Activated CD8-positive, alpha-beta memory T cell treated with anti-CD3 and anti-CD28 coated beads for 48 hours (primary cell): ENCODE measurements at places on chromosomes 6 and 20.

DNA sequence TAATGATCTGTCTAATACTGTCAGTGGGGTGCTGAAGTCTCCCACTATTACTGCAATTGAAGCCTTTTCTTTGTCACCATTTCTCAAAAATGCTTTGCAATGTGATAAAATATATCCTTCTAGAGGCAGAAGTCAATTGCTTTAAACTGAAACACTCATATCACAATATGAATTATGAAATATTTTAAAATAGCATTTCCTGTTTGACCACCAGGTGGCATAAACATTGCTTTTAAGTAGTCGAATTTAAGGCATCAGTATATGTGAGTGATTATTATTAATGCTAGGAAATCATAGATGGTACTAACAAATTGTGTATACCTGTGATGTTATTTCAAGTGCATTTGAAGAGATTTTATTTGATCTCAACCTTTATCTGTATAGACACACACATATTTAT is 87.5 kb downstream of the MEI4 start:
- DNase-seq, result no peak

GRCh38 chr6:169252505-169253189 is 999 bp downstream of the THBS2 start:
- DNase-seq, result no peak

DNA sequence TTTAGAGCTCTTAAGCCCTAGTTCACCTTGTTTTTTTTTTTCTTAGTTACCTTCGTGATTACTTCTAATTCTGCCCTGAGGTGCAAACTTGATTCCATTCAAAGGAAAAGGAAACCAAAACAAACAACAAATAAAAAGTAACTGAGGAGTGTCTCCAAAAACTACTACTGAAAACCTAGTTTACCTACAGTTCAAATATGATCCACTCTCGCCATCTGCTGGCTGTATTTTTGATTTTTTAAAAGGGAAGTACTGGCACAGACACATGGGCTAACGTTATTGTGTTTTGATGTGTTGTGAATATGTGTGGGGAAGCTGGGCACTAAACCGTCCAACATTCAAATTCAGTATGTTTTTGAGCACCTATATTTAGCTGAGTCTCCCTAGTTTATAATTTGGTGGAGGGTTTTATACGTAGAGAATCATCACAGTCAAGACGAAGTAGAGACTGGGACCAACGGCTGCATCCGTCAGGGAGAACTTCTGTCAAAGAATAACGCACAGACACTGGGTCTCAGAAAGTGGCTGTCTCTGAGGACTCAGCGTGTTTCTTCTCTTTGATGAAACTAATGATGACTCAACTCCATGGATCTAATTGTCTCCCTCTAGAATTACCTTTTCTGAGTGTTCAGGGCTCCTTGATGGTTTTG is 373.5 kb upstream of the BTBD3 start:
- no peak for DNase-seq

- no peak for DNase-seq
Observed at GRCh38 chr6:137271245-137272183, 52.3 kb upstream of the IFNGR1 start.

GRCh38 chr6:8940356-8940755 is 505.0 kb upstream of the SLC35B3 start:
- DNase-seq, result no peak

- no peak for DNase-seq
Observed at GRCh38 chr6:83592770-83593394, 80.5 kb downstream of the PRSS35 start.

DNA sequence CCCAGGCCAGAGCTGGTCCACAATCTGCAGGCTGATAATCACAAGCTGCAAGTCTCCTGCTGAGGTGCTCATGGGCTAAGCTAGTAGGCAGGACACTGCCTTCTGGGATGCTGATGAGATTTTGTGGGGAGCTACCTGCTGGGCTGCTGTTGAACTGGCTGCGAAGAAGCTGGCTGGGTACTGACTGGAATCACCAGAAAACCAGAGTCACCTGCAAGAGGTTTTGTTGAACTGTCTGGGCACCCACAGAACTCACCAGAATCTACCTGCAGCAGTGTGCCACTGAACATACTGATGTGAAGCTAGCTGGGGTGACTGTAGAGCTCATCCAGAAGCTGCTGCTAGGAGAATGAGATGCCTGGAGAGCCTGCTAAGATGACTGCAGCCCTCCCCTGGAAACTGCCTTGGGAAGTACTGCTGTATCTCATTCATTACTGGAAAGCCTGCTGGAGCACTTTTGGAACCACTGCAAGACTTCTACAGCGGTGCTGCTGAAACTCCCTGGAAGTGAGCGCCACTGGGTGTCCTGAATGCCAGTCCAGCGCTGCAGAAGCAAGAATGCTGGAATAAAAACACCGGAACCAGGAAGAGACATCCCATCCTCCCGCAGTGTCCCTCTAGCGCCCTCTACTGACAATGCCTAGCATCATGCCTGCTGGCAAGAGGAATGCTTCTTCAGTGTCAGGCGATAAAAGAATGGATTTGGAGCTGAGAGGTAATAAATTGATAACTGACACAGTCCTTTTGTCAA is 64.9 kb upstream of the ARHGAP18 start:
- peak; percentile 36 for DNase-seq

DNA sequence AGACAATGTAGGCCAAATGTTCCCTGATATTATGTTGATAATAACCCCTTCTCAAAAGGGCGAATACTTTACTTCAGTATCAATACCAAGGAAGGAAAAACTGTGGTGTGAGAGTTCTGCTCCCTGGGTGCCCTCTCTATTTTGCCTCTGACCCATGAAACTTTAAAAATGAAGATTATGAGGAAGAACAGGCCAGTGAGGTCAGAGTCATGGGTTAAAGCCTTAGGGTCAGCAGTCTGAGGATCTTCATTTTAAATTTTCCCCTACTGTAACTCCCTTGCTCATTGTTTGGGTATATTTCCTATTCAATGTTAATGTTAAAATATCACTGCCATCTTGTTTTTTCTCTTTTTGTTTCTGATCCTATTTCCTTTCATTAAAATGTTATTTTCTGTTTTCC is 47.9 kb downstream of the PRKN start:
- no peak for DNase-seq

- DNase-seq, result no peak
Observed at GRCh38 chr20:36493801-36494114, 47.6 kb upstream of the MYL9 start.

DNA sequence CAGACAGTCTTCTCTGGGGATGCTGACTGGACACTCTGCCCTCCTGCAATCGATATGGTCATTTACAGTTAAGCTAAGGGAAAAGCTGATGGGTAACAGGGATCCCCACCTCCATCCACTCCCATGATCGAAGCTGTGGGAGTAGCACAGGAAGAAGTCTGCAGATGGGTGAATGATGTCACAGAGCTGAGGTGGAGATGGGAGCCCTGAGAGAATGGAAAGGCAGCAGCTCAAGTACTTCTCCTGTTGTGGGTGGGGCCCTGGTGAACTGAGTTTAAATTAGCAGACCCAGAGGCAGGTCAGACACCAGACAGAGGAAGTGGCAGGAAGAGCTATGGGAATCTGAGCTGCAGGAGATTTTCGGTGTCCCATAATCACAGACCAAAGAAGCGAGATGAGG is 29.0 kb downstream of the HDGFL1 start:
- DNase-seq, result no peak

DNA sequence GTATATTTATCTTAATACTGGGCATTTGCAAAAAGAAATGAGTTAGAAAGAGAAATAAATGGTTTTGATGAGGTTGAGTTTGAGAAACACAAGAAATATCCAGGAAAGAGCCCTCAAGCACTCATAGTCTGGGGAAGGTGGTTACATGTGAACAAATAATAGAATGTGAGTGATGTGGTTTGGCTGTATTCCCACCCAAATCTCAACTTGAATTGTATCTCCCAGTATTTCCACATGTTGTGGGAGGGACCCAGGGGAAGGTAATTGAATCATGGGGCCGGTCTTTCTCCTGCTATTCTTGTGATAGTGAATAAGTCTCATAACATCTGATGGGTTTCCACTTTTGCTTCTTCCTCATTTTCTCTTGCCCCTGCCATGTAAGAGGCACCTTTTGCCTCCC is 334.1 kb downstream of the COL12A1 start:
- DNase-seq, result no peak

- no peak for DNase-seq
Observed at GRCh38 chr6:164856138-164856537, 453.3 kb downstream of the C6orf118 start.

GRCh38 chr6:153852481-153852880 is 186.6 kb upstream of the OPRM1 start:
- DNase-seq, result no peak

- no peak for DNase-seq
Observed at GRCh38 chr20:62587757-62588402, 54.4 kb upstream of the SLCO4A1 start.

- no peak for DNase-seq
Observed at GRCh38 chr20:18103497-18103896, 34.2 kb upstream of the KAT14 start.

GRCh38 chr6:154156135-154156896 is 117.3 kb downstream of the OPRM1 start:
- DNase-seq, result peak; percentile 33

DNA sequence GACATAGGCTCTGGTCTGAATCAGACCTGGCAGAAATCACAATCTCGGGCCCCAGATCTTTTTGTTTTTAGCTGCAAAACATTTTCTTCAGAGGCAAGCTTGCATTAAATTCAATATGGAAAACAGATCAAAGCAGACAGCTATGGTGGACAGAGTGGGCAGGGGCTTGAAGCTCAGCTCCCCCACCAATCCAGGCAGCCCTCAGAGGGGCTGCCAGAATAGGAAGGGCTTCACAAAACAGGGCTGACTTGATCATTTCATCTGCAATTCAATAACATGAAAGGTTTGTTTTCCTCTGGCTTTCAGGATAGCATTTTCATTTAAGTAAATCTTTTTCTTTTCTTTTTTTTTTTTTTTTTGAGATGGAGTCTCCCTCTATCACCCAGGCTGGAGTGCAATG is 49.2 kb upstream of the ALDH8A1 start:
- DNase-seq, result no peak

GRCh38 chr6:20202324-20202658 is 10.0 kb downstream of the MBOAT1 start:
- DNase-seq, result no peak

DNA sequence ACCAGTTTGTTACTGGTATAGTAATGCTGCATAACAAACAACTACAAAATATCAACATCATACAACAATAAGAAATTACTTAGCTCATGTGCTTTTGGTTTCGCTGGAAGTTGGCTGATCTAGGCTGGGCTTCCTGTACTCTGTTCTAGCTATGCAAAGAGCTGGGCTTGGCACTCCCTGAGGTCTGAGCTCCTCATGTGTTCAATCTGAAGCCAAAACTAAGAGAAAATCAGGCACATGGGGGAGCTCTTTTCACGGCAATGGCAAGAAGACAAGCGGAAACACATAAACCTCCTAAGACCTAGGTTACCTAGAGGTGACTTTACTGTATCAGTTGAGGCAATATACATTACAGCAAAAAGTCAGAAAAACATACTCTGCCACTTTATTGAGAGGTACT is 574.2 kb downstream of the KHDRBS2 start:
- DNase-seq, result no peak

DNA sequence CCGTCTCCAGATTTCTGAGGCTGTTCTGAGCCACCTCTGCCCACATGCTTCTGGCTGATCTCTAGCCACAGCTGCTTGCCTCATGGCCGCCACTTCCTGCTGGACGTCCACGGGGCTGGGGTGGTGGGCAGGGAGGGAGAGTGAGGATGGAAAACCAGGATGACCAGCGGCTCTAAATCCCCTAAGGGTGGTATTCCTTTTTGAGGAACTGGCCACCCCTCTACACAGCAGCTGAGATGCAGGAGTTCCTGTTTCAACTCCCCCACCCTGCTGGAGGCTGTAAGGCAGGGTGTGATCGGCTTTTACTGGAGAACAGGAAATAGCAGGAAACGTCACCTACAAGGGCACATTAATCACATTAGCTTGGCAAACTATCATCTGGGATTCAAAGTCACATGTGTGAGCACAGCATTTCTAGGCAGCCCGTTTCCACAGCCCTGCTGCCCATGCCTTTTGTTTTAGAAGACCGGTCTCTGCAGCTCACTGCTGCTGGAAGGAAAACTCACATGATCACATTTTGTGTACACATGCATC is 181.6 kb upstream of the ECI2 start:
- no peak for DNase-seq

DNA sequence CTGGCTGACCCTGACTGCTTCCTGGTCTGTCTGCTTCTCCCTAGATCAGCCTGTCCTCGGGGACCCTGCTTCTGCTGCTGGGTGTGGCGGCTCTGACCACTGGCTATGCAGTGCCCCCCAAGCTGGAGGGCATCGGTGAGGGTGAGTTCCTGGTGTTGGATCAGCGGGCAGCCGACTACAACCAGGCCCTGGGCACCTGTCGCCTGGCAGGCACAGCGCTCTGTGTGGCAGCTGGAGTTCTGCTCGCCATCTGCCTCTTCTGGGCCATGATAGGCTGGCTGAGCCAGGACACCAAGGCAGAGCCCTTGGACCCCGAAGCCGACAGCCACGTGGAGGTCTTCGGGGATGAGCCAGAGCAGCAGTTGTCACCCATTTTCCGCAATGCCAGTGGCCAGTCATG is 6.3 kb downstream of the NRSN2 start:
- DNase-seq, result no peak

DNA sequence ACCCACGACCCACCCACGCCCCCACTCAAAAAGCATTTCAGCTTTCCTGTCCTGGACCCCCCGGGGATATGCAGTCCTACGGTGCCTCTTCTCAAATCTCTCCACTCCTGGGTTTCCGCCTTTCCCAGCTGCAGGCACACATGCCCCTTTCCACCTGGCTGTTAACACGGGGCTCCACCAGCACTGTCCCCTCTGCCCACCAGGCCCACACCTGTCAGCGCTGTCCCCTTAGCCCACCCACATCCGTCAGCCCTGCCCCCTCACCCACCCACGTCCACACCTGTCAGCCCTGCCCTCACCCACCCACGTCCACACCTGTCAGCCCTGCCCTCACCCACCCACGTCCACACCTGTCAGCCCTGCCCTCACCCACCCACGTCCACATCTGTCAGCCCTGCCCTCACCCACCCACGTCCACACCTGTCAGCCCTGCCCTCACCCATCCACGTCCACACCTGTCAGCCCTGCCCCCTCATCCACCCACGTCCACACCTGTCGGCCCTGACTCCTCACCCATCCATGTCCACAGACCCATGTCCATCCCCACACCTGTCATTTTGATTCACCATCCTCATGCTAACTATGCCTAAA is 11.6 kb downstream of the RNASET2 start:
- no peak for DNase-seq

GRCh38 chr20:25047766-25048165 is 10.2 kb downstream of the ACSS1 start:
- DNase-seq, result no peak
